A172 (cell line): ENCODE measurements at places on chromosomes 3 and 15.

- DNase-seq = no peak
Observed at GRCh38 chr3:64377942-64378341, 152.7 kb upstream of the PRICKLE2 start.

GRCh38 chr3:192215-192929 lies 4.2 kb upstream of the CHL1 start:
- no peak for DNase-seq

DNA sequence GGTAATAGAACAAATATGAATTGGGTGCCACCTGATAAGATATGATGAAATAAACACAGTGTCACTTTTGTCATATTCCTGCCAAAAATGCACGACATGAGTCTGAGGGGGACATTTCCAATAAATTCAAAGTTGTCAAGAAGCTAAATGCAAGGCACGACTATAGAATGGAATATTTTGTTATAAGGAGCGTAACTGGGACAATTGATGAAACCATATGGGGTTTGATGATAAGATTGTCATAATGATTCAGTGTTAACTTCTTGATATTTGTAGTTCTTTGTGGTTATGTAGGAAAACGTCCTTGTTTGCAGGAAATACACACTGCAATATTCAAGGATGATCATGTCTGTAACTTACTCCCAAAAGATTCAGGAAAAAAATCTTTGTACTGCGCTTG lies 163.3 kb downstream of the MEX3B start:
- DNase-seq = no peak

GRCh38 chr3:164897342-164897741 lies 181.0 kb downstream of the SI start:
- no peak for DNase-seq

DNA sequence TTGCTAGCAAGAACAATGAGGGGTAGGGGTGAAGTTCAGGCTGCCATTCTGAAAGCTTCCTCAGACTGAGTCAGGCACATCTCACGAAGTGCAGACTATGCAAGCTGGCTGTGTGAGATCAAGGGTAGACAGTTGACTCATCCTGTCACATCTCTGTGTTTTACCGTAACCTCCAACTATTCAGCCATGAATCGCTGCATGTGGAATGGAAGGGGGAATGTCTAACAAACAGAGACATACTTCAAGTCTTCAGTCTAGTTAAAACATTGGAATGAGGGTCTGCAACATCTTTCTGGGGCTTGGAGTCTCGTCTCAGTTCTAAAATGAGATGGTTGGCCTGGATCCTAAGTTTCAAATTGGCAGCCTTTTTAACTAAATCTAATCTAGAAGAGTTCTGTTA lies 25.9 kb downstream of the AGTR1 start:
- peak; percentile 65 for DNase-seq

- DNase-seq = no peak
Observed at GRCh38 chr15:99086327-99086667, 18.6 kb upstream of the SYNM start.

DNA sequence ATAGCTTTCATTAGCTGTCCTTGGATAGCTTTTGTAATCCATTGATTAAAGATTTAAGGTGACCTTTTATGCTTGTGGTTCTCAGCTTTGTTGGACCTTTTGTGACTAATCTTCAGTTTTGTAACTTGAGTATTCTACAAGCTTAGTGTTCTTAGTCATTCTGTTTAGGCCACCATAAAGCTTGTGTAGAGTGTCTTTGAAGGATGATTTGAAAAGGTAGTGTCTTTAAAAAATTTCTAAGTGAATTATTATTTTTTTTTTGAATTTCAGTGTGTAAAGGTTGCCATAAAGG lies 7.5 kb downstream of the MORF4L1 start:
- peak; percentile 26 for DNase-seq

DNA sequence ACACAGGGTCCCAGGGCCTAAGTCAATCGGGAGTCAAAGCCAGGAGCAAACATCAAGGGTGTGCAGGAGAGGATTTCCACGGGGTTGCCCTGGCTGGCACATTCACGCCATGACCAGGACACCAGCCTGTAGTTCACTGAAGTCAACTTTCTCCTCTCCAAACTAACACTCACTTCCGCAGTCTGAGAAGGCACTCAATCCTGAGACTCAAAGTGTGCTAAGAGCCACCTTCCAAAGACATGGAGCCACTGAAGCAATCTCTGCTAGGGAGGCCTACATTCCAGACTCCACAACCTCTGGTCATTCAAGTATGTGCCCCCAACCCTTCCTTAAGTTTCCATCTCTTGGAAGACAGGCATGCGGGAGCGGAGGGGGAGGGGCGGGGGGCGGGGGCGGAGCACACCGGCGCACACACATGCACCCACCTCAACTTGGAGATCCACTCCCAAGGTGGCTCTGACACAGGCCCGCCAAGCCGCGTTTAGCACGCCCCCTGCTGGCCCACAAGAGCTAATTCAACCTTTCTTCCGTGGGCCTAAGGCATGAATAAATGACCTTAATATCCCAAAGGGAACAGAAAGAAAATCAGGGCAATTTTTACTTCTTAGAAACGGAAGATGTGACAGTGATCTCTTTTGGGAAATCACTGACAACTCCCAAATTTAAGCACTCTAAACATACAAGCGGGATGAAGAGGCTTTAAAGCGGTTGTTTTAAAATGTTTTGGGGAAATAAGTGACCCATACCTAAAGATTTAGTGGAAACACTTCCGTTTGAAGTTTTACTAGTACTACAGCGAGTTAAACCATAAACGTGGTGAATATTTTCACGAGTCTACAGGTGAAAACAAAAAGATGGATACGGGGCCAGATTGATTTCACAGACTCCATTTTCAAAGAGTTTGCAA lies 162.5 kb upstream of the CHRNA7 start:
- DNase-seq = peak; percentile 23
